ENCODE measurements at places on chromosomes 1 and 21.

GRCh38 chr1:22665752-22666151 lies 12.7 kb downstream of the C1QB start:
- DNase-seq, result no peak

GRCh38 chr1:24990779-24991641 lies 60.9 kb upstream of the RUNX3 start:
- no peak for DNase-seq

DNA sequence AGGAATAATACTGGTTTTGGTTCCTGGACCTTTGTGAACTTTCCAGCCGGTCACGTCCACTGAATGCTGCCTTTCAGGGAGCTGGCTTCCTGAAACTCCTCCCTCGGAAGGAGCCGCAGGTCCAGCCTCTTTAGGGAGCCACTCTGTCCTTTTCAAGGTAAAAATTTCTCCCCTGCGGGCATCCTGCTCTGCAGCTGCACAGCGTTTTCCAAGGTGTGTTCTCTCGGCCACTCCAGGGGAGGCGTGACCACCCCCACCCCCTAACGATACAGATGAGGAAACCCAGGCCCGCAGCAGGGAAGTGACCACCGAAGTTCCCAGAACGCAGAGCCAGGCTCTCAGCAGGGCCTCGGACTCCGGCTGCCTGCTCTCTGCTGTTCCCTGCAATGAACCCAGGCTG lies 21.5 kb downstream of the PADI2 start:
- no peak for DNase-seq

GRCh38 chr21:30747159-30747558 lies at the start of gene KRTAP21-2:
KRTAP21-2 (minus strand) TSS chr21:30747259; CDS start chr21:30747202, 57 bp downstream.
- DNase-seq, result no peak

- DNase-seq, result no peak
Measured at GRCh38 chr1:93839307-93839706, 39.7 kb downstream of the DNTTIP2 start.

GRCh38 chr1:211257826-211258225 lies 1.3 kb upstream of the RCOR3 start:
- DNase-seq, result no peak

GRCh38 chr1:156510709-156511108 lies 10.1 kb upstream of the MEF2D start:
- no peak for DNase-seq

DNA sequence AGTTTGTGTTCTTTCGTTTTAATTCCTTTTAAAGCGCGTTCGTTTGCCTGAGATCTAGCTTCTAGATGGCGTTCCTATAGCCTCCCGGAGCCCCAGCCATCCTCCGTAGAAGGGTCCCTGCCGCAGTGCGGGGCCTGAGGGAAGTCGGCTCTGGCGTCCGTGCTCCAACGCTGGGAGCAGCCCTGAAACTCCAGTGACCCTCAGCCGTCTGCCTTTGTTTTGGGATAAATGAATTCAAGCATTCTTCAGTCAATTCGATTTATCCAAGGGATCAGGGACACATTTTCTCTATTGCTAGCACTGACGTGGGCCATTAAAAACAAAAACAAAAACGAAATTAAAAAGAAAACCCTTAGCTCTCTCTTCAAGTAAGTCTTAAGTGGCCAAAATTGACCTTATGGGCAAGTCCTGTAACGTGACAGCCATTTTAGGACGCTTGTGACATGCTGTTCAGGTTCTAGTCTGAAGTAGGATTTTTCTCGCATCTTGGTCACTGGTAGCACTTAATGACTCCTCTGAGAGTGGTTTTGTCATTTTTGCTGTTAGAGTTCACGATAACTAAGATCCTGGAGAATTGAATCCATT lies 742 bp upstream of the HSPA13 start:
- DNase-seq, result no peak
